ENCODE measurements at places on chromosomes 16 and 17.

DNA sequence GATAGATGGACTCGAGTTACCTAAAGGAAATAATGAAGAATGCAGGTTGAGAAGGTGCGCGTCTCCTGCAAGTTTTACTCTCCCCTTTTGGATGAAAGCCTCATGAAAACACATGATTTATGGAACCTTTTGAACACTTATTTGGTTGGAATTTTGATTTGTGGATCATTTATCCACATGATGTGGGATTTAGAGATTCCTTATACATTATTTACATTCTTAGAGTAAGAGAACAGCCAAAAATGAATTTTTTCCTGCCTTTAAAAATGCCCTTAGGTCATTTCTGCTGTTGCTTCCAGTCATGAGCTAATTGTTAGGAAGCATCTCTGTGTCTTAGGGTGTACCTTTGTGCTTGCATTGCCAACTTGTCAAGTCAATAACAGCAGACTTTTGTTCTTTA, 99.9 kb downstream of the RPTOR start:
- DNase-seq: no peak

DNA sequence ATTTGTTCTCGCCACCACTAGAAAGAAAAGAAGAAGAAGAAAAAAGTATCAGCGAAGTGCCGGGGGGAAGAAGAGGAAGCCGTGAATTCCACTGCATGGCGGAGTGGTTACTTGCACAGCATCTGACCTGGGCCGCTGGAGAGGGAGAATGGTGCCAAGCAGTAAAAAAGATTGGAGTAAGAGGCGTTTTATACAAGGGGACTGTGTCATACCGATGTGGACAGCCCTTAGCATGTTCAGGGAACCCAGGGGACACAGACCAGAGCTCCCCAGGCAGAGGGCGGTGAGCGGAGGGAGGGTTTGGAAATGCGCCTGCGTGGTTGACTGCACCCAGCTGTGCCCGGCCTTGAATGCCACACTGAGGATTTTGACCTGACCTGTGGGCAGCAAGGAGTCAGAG, 52.8 kb downstream of the PLXDC1 start:
- no peak for DNase-seq

DNA sequence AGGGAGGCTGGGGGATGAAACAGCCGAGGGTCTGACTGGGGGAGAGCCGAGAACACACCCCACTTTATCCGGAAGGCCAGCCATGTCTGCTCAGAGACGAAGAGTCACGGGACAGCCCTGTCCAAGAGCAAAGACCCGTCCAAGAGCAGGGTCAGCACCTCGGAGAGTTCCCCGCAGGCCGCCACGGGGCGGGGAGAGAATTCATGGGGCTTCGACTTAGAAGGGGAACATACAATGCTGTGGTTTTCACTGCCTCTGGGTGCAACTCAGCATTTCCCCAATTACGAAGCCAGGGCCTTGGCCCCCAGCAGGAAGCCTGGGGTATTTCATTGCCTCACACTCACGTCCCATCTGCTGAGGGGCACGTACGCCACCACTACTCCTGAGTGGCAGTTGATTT, 59.3 kb downstream of the JPH3 start:
- DNase-seq: peak; percentile 75

DNA sequence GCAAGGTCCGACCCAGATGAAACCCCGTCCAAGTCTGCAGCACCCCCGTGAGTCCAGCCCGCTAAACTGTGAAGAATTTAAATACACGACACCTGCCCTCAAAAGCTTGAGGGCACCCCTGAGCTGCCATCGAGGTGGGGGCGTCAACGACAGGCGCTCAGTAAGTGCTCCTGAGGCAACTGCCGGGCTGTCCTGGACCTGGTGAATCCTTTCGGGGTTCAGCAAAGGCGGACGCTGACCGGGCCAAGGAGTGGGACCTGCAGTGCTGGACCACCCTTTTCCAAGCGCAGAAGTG, 512 bp upstream of the ENDOV start:
- DNase-seq: no peak

DNA sequence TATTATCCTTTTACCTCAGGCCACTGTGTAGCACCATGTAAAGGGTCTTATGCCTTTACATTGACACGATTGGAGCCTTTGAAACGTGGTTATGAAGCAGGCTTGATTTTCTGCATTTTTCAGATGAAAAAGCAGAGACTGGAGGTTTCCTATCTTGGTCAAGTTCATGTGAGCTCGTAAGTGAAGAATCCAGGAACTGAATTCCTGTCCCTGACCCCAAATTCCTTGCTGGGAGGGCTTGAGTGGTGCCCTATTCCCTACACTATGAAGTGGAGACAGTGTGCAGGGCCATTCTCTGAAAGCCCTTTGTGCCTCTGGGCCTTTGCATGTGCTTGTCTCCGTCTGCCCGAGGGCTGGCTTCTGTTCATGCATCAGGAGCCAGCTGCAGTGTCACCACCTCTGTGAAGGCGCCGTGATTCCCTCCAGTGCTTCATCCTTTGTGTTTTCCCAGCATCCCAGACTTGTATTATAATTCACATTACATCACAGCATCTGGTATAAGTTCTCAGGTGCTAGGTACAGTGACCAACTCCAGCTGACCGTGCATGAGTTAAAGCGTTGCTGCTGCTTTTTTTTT, 181.1 kb downstream of the SNX29 start:
- DNase-seq: peak; percentile 73

DNA sequence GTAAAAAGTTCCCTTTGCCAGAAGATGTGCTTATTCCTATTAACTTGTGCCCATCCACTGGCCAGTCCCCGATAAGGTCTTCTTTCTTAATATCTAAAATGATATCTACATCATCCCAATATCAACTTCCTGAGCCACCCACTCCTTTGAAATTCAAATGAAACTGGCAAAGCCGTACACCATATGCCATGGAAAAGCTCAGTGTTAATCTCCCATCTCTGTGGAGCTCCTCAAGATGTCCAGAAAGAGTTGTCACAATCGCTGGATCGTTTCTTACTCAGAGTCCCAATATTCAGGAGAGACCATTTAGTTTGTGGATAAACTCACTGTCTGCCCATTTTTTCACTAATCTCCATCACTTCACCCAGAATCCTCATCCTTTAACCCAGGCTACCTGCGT, 420.7 kb downstream of the NPIPA8 start:
- no peak for DNase-seq

DNA sequence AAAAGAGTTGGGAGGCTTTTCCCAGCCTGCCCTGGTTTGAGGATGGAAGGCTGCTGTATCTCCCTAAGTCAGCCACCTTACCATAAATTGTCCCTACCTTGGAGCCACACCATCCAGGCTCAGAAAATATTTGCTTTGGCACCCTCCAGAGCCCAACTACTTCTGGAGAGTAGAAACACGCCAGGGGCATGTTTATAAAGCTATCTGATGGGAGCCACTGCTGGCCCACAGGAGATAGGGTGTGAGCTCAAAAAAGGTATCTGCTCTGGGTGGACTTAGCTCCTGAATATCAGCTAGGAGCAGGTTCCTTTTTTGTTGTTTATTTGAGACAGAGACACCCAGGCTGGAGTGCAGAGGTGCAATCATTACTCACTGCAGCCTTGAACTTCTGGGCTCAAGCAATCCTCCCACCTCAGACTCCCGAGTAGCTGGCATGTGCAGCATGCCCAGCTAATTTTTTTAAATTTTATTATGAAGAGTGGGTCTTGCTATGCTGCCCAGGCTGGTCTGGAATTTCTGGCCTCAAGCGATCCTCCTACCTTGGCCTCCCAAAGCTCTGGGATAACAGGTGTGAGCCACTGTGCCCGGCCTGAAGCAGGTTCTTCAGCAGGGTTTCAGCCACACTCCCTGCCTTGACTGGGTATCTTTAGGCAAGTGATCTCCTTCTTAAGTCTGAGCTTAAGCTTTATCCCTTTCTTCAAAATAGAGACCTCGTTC, 147.1 kb downstream of the SALL1 start:
- DNase-seq: no peak

DNA sequence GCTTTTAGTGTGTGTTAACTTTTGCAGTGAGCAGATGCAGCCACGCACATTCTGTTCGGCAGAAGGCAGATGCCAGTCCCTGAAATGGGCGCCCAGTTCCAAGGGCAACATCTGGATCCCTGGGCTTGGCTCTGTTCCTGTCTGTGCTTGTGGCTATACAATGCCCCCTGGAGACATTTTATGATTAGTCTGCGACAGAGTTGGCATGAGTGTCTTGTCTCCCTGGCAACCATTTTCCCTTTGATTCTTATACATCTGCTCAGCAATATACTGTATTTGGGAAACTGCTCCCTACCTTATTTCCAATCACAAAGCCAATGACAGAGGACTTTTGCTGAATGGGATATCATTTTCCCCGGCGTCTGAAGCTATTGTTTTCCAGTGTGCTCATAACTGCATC, 1629.5 kb upstream of the GOT2 start:
- no peak for DNase-seq

GRCh38 chr17:13016881-13017654, 759 bp downstream of the ELAC2 start:
- peak; percentile 43 for DNase-seq

- DNase-seq: no peak
Observed at GRCh38 chr16:11181899-11182279, 74.1 kb downstream of the SOCS1 start.

DNA sequence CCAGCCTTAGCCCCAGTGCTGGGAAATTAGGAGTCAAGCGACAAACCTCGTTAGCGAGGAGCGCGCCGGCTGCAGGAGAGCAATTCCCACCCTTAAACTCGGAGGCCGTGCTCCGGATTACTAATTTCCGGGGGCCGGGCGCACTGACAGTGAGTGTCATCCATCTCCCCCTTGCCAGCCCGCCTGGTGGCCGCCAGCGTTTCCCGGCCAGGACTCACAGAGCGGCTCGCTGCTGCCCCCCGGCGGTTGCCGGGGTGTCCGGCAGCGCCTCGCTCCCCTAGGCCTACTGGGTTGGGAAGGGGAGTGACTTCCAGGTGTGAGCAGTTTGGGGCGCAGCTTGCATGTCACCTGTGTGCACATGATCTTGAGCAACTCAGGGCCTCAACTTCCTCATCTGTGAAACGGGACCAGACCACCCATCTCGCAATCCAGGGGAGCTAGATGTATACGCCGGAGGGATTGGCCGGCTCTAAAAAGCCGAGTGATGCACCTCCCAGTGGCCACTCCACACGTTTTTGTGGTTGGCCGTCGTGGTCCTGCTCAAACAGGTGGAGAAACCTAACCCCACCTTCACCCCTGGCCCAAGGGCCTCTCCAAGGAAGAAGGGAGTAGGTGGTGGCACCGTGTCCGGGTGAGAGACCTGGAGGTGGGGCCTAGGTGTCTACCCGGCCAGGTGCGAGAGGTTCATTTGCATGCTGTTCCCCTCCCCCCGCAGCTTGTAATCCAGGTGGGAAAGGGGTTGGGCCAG, 2.5 kb upstream of the GSE1 start:
- DNase-seq: peak; percentile 92

- no peak for DNase-seq
Observed at GRCh38 chr17:6041246-6041645, 28.9 kb upstream of the WSCD1 start.

DNA sequence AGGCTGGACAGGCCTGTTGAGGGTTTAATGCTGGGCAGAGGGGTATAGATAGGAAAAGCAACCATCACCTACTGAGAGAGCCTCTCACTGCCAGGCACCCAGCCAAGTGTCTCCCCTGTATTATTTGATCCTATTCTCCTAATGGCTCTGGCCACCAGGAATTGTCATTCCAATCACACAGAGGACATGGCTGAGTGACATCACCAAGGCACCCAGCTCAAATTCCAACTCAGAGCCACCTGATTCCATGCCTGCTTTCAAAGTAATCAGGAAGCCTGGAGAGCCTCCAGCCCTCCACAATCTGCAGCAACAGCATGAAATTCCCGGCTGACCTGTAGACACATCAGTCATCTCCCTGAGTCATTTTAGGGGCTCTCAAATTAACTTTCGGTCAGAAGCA, 368.9 kb upstream of the C16orf82 start:
- no peak for DNase-seq
